Calu3 (cell line): ENCODE measurements at places on chromosomes 7 and 10. TPM values are rescaled to one million over a fixed set of nuclear protein-coding genes. Genes with fewer than 3 reads are reported as not detected.

DNA sequence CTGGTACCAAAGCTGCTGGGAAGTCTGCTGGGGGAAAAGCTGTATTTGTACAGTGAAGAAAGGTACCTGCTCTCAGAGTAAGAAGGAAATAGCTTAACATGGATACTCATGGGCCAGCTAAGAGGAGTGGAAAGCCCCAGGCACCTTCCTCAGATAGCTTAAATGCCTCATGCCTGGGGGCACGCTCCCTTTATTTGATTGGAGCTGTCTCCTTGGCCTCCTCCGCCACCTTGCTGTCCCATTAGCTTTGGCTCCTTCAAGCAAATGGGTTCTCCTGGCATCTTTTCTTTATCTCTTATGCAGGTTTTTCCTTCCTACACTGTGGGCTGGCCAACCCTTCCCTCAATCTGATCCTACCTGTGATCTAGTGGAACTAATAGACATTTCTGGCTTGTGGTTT lies 318.5 kb downstream of the SH2D4B start:
- H3K4me1 ChIP-seq: no peaks in the 10 kb centered on the region
- H3K36me3 ChIP-seq: no peaks in the 10 kb centered on the region
- peaks cover 55% of the 10 kb centered on the region for H3K27me3 ChIP-seq
- DNase-seq: no peak
- H3K4me3 ChIP-seq: no peak overlapping the region
- H3K27ac ChIP-seq: no peak overlapping the region

DNA sequence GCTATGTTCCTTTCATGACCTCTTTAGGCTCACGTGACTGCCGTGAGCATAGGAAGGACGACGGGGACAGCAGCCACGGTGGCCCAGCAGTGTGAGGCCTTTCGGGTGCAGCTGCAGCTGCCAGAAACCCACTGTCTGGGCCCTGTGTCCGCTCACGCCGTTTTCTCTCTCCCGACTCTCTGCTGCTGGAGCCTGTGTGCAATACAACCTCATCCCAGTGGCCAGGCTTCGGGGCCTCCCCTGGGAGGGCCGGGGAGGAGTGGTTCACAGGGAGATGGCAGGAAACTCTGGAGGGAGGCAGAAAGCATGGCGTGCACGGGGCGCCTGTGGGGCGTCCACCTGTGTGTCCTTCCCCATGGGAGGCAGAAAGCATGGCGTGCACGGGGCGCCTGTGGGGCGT lies 38.6 kb downstream of the PFKP start:
- H3K4me3 ChIP-seq: no peak overlapping the region
- H3K27me3 ChIP-seq: no peaks in the 10 kb centered on the region
- no peak for DNase-seq
- H3K36me3 ChIP-seq: peaks cover 73% of the 10 kb centered on the region

- peak overlapping the region; percentile 94 for H3K27ac ChIP-seq
- peak; percentile 29 for DNase-seq
- no peaks in the 10 kb centered on the region for H3K27me3 ChIP-seq
- peaks cover 16% of the 10 kb centered on the region for H3K36me3 ChIP-seq
- no peaks in the 10 kb centered on the region for H3K4me1 ChIP-seq
Measured at GRCh38 chr7:154928136-154929005, 74.6 kb downstream of the PAXIP1 start.

- no peak overlapping the region for H3K4me3 ChIP-seq
- H3K27ac ChIP-seq: no peak overlapping the region
- H3K27me3 ChIP-seq: peaks cover 95% of the 10 kb centered on the region
- H3K4me1 ChIP-seq: no peaks in the 10 kb centered on the region
- H3K36me3 ChIP-seq: no peaks in the 10 kb centered on the region
Measured at GRCh38 chr7:25558605-25559004, 330.3 kb upstream of the NPVF start.

GRCh38 chr7:15086131-15086611 lies 183.6 kb upstream of the DGKB start:
- DNase-seq: no peak
- H3K4me3 ChIP-seq: no peak overlapping the region
- H3K4me1 ChIP-seq: no peaks in the 10 kb centered on the region
- H3K27ac ChIP-seq: no peak overlapping the region

- H3K27ac ChIP-seq: peak overlapping the region; percentile 57
- peak; percentile 3 for DNase-seq
- no peaks in the 10 kb centered on the region for H3K27me3 ChIP-seq
- no peak overlapping the region for H3K4me3 ChIP-seq
Measured at GRCh38 chr7:92260248-92260781, 14.5 kb downstream of the ANKIB1 start.

DNA sequence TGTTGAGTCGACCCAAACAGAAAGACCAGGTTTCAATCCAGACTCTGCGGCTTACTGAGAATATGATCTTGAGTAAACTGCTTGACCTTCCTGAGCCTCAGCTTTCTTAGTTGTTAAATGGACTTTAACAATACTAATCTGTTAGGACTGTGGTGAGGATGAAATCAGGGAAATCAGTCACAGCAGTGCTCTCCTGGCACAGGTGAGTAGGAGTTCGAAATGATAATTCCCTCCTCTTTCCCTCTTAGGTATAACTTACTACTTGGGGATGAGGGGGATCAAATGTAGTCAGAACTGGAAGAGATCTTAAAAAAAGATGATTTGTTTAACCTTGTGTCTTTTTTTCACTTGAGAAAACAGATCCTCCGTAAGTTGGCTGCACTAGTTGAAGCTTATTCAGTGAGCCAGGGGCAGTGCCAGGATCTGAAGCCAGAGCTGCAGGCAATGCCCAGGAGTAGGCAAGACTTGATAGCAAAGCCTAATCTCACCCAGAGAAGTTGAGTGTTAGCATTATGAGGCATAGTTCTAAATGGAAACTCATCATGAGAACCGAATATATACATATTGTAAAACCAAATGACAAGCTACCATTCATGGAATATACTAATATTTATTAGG lies 1.8 kb upstream of the MAGI2 start:
- H3K4me3 ChIP-seq: no peak overlapping the region
- H3K27ac ChIP-seq: no peak overlapping the region
- H3K4me1 ChIP-seq: peaks cover 16% of the 10 kb centered on the region

- no peaks in the 10 kb centered on the region for H3K27me3 ChIP-seq
- peaks cover 26% of the 10 kb centered on the region for H3K4me1 ChIP-seq
- peak overlapping the region; percentile 83 for H3K27ac ChIP-seq
- DNase-seq: peak; percentile 86
Measured at GRCh38 chr7:17696422-17696821, 243.9 kb downstream of the SNX13 start.

DNA sequence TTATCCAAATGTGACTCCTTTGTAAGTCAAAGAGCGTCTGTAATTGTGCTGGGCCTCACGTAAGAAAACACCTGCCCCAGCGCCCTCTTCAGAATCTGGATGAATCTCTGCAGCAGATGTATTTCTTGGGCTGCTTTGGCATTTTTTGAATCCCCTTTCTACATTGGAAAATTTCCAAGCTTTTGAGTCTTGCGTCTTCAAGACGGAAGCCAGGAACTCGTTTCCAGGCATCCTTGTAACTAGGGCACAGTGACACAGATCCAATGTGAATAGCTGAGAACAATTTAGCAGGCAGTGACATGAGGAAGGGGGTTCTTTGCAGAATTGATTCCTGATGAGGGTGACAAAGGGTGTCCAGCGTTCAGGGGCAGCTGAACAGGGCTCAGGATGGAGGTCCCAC lies 862.3 kb downstream of the TYW1 start:
- no peak overlapping the region for H3K27ac ChIP-seq
- no peaks in the 10 kb centered on the region for H3K27me3 ChIP-seq
- no peak overlapping the region for H3K4me3 ChIP-seq
- DNase-seq: no peak

- H3K36me3 ChIP-seq: no peaks in the 10 kb centered on the region
- peaks cover 23% of the 10 kb centered on the region for H3K4me1 ChIP-seq
- H3K27me3 ChIP-seq: no peaks in the 10 kb centered on the region
- DNase-seq: no peak
- H3K27ac ChIP-seq: no peak overlapping the region
- no peak overlapping the region for H3K4me3 ChIP-seq
Measured at GRCh38 chr7:140317597-140317996, 80.7 kb downstream of the SLC37A3 start.

- no peaks in the 10 kb centered on the region for H3K27me3 ChIP-seq
- H3K27ac ChIP-seq: no peak overlapping the region
- no peaks in the 10 kb centered on the region for H3K36me3 ChIP-seq
- no peak for DNase-seq
Measured at GRCh38 chr10:61830072-61830845, 71.2 kb upstream of the ARID5B start.

DNA sequence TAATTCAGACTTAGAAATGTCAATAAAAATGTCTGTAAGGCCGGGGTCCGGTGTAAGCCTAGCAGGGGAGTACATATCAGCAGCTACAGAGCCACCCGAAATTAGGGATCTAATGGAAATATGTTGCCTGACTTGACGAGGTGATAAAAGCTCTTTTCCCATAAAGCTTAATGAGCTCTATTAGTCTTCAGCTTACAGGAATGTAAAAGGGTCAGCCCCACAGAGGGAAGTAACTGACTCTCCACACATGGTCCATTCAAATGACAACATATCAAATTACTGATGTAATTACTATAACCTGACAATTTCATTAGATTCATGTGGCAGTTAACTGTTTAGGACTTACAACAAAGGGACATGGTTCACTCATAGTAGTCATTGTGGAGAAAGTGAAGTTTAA lies 62.3 kb downstream of the ATE1 start:
- no peak overlapping the region for H3K27ac ChIP-seq
- DNase-seq: no peak
- no peak overlapping the region for H3K4me3 ChIP-seq

The SP8 gene
- not detected in 2 replicates for total RNA-seq

The SYCE1 gene
- total RNA-seq: not detected in 2 replicates

The FAM180A gene
- total RNA-seq: not detected in 2 replicates

The GRID1 gene
- total RNA-seq: 0.10 TPM in 1 of 2 replicates, not detected in the other

The CYP2C18 gene
- total RNA-seq: 13.0 and 18.1 TPM in 2 replicates

The WNT8B gene
- total RNA-seq: 0.17 TPM in 1 of 2 replicates, not detected in the other

The CYP2C19 gene
- 3.6 and 4.5 TPM in 2 replicates for total RNA-seq
